ENCODE measurements at places on chromosomes 3 and 15. TPM values are rescaled to one million over a fixed set of nuclear protein-coding genes. Genes with fewer than 3 reads are reported as not detected.

CLEC3B gene
- 0.45 TPM for total RNA-seq

LARP6 gene
- total RNA-seq: 0.50 TPM

SLC24A1 gene
- total RNA-seq: 5.2 TPM

C15orf62 gene
- total RNA-seq: 1.3 TPM

IL17RC gene
- 3.2 TPM for total RNA-seq

CPOX gene
- total RNA-seq: 24.2 TPM

ROBO2 gene
- total RNA-seq: not detected

AGBL1 gene
- not detected for total RNA-seq

ARGFX gene
- total RNA-seq: not detected

SLC6A6 gene
- 35.2 TPM for total RNA-seq

CFAP100 gene
- total RNA-seq: not detected

EHHADH gene
- total RNA-seq: 1.6 TPM

CFAP44 gene
- 33.8 TPM for total RNA-seq

DNA sequence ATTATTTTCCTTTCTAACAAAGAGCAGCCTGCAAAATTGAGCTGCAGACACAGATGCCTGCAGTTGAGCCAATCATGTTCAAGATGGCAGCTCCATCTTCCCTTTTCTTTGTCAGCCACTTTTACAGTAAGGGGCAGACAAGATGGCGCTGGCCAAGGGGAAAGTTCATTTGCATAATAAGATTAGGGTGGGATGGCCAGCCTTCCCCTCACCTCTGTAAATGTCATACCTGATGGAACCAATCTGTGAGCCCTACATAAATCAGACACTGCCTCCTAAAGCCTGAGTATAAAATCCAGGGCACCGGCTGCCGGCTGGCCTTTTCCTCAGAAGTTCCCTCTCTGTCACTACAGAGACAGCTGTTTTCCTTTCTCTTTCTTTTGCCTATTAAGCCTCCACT lies 15.8 kb downstream of the PATL2 start:
- no peak for DNase-seq

DNA sequence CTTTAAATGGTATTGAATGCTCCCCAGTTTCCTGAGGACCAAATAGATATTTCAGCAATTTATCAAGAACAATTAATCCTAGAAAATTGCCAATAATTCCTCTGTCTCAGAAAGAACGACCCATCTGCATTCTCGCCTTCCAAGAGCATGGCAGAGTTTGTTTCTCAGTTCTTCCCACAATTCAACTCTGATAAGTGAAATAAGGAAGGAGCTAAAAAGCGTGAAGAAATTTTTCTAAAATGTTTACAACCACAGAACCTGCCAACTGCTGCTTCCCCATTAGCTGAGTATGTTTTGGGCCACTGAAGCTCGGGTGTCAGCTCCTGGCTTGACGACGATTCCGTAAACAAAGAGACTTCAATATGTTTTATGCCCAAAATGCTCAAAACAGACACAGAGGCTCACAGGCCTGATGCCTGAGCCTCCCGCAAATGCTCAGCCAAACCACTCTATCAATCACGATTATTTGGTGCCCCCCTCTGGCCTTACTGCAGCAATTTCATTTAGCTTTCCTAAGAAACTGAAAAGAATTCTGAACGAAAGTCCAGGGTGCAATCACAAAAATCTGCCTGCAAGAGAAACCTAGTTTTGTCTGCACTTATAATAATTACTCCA lies 259.2 kb upstream of the CCDC54 start:
- no peak for DNase-seq

GRCh38 chr3:1056744-1057143 lies 36.1 kb upstream of the CNTN6 start:
- DNase-seq: no peak

DNA sequence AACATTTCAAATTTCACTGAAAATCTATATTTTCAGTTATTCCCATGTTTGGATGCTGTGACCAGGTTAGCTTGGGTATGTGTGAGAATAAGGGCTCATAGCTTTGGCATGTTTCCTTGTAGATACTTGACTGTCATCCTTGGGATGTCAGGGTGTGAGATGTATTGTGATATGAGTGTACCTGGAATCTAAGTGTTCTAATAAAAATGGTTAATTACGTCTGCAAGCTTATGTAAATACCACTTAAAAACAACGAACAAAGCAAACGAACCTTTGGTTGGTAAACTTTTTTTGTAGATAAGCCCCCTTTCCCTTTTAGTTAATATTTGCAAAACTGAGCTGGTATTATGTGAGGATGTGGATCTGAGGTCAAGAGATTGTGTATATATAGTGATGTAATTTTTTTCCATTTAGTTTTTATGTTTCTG lies 63.5 kb downstream of the FNDC3B start:
- no peak for DNase-seq

- no peak for DNase-seq
Measured at GRCh38 chr15:93235926-93236780, 147.1 kb upstream of the RGMA start.

GRCh38 chr3:126848991-126849390 lies 133.9 kb upstream of the PLXNA1 start:
- DNase-seq: no peak

- DNase-seq: no peak
Measured at GRCh38 chr3:148723631-148724030, 25.9 kb downstream of the AGTR1 start.

DNA sequence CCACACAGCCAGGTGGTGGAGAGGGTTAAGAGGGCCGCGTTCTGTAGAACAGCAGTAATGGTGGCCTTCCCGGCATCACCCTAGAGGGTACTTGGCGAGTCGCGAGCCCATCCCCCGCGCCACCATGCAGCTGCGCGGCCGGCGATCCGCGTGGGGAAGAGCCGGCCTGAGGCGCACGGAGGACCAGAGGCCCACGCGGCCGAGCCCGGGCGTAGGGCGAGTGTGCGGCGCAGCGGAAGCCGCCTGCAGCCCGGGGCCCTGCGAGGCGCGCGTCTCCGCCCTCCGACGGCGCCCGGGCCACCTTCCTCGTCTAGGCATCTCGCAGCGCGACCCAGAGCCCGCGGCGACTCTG lies 423 bp downstream of the TKT start:
- DNase-seq: peak; percentile 47

- no peak for DNase-seq
Measured at GRCh38 chr3:49716169-49716568, 3.3 kb downstream of the AMIGO3 start.

GRCh38 chr3:11230832-11231231 lies 41.4 kb upstream of the ATG7 start:
- no peak for DNase-seq

DNA sequence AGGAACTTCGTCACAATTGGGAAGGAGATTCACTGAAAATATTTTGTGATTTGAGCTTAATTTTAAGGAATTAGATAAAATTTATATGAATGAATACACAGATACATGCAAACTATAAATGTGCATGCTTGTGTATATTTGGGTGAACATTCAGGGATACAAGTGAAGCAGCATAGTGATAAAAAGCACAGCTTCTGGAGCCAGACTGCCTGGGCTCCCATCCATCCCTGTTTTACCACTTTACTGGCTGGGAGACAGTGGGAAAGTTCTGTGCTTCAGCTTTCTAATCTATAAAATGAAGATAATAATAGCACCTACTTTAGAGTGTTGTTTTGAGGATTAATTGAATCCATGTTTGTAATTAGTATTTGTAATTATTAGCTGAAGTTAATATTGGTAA lies 8.1 kb upstream of the EPHA6 start:
- no peak for DNase-seq

DNA sequence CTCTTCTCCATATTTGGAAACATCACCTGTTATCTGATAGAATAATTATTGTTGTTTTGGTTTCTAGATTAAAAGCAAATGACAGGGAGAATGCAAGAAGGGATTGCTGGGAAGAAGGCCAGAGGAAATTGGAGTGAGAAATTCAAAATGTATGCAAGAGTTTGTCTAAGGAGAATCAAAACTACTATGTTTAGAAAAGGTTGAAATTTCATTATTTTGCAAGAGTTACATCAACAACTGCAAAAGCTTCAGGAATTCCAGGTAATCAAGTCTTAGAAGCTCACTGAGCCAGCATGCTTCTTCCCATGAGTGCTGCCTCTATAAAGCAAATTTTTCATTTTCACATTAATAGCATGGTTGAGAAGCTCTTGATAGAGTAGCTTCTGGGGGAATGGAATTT lies 177.2 kb upstream of the GBE1 start:
- no peak for DNase-seq

DNA sequence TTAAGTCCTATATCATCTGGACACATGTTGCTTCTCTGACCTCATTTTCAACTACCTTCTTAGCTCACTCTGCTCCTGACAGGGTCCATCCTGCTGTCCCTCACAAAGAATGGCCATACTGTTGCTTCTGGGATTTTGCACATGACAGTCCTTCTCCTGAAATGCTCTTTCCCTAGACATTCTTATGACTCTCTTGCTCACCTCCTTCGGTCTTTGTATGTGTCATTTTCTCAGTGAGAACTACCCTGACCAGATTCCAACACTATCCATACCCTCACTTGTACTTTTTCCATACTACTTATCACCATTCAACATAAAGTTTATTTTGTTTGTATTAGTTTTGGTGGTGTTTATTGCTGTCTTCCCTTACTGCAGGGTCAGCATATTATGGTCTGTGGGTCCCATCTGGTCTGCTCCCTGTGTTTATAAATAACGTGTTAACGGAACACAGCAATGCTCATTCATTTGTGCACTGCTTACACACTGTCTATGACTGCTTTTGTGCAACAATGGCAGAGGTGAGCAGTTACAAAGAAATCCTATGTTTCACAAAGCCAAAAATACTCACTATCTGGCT lies 159.5 kb downstream of the SPATA16 start:
- no peak for DNase-seq

DNA sequence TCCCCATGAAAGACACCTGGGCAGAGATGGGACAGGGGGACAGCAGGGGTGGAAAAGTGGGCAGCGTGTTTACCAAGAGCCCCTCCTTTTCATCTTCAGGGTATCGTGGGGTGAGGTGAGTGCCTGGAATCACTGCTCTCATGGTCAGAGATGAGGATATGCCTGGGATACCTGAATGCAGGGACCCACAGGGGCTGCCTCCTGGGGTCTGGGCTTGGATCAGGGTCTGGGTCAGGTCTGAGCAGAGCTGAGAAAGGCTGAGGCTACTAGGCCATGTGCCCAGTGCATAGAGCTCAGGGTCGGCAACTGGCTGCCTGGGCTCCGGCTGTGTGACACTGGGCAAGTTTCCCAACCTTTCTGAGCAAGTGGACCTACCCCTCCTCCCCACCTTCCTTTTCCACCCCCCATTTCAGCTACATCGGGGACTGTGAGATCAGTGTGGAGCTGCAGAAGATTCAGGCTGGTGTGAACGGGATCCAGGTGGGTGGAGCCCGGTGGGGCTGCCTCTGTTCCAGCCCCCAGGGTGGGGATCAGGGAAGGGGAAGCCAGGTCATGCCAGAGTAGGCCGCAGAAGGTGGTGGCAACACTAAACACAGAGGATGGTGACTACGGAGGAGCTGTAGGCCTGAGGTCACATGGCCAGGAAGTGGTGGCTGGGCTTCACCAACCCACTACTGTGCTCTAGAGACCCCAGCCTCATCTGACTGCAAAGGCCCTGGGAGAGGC lies 24.5 kb downstream of the ESYT3 start:
- no peak for DNase-seq

DNA sequence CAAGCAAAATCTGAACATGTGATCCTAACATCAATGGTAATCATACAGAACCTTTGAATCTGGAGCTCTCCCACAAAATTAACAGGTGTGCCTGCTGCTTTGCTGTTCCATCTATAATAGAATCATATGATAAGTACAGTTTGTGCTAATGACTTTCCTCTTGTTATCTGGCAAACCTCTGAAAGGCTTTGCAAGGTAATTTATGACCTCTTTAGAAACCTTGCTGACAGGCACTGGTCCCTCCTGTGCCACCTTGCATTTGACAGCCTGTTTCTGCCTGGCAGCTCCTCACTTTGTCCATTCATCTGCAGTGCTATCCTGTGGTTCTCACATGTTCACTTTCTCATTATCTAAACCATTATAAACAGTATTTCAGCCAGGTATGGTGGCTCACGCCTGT lies 10.2 kb upstream of the HTR3C start:
- no peak for DNase-seq

- no peak for DNase-seq
Measured at GRCh38 chr15:91216000-91216399, 115.9 kb downstream of the SV2B start.

DNA sequence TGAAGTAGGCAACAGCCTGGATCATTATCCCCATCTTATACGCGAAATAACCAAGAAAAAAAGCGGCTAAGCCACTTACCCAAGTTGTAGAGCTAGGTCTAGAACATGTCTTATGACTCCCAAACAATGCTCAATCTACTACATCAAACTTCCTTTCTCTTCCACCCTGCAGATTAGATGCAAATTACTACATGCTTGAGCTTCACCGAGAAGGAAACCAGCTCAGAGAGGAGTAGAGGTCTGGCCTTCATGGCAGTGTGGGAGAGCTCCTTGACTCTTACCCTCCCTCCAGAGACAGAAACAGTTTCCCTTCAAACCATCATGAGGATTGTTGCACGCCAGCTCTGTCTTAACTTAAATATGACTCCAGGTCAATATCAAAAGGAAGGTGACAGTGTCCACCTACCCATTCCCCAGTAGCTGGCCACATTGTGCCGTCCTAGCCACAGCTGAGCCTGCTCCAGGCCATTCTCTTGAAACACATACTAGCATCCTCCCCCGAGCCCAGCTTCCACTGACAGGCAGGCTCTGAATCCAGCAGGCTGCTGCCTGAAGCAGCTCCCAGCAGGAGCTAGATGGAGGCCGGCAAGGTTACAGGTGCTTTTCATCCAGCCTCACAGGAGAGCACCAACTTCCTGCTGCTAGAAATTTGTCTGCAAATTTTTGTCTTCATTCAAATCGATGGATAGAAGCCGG lies 56.8 kb downstream of the CPN2 start:
- no peak for DNase-seq

GRCh38 chr3:16374047-16374934 lies 109.3 kb downstream of the OXNAD1 start:
- DNase-seq: peak; percentile 35

GRCh38 chr3:144502402-144502801 lies 530.8 kb downstream of the DIPK2A start:
- DNase-seq: no peak

DNA sequence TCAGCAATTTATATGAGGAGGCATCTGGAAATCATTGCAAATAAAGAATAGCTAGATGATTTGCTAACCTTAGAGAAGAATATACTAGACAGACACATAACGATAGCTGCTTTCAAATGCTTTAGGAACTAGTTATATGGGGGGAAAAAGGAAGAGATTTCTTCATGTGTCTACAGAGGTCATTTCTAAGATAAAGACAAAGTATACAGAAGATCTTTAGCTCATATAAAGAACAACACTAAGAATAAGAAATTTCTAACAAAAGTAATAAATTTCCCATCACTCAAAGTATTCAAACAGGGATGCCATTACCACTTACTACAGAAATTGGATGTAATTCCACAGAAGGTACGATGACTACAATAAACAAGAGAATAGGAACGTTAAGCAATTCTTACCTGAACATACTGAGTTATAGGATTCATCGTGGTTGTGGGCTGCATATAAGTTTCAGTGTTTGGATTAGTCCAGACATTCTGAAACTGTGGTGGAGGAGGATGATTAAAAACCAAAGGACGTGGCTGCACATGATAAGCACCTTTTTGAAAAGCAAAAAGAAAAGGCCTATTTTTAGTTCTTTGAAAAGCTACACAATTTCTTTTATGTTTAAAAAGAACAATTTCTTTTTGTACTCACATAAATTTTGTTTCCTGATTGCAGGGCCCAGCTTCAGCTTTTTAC lies 8.7 kb downstream of the DAZL start:
- DNase-seq: no peak

Data from naive thymus-derived CD4-positive, alpha-beta T cell (primary cell).